Stimulated activated CD8-positive, alpha-beta memory T cell treated with anti-CD3 and anti-CD28 coated beads, Interleukin-7, amount 100 ng/mL, for 48 hours (primary cell): ENCODE measurements at places on chromosomes 4 and X.

GRCh38 chr4:154720618-154721267, 23.1 kb upstream of the LRAT start:
- DNase-seq, result no peak

- DNase-seq, result no peak
Measured at GRCh38 chrX:47613082-47613481, 6.6 kb downstream of the SYN1 start.

GRCh38 chr4:122576261-122577188, 44.3 kb downstream of the IL21 start:
- DNase-seq, result no peak

DNA sequence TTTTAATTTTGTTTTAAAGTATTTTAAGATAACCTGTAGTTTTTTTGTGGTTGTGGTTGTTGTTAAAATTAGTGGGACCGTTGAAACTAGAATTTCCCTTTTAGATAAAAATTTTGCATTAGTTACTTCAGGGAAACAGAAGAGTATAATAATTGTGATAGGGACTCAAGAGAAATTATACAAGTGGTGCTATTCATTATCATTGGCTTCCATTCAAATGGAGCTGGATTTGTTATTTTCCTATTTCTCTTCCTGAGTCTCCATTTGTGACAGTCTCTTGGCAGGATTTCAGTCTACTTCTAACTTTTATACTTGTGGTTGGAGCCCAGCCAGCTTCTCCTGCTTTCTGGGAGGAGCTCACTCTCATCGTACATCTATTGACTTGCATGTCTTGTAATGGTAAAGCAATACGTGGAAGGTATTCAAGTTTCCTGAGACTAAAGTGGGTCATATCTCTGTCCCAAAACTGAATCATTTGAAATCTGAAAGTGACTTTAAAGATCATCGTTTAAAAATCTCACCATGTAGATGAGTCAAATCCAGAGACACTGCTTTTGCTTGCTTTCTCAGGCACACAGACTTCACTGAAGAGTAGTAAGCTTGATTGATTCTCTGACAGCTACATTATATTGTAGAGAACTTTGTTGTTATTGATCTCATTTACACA, 155.8 kb downstream of the RPA4 start:
- DNase-seq, result no peak

- DNase-seq, result no peak
Measured at GRCh38 chrX:1592470-1593142, 1.2 kb downstream of the AKAP17A start.

DNA sequence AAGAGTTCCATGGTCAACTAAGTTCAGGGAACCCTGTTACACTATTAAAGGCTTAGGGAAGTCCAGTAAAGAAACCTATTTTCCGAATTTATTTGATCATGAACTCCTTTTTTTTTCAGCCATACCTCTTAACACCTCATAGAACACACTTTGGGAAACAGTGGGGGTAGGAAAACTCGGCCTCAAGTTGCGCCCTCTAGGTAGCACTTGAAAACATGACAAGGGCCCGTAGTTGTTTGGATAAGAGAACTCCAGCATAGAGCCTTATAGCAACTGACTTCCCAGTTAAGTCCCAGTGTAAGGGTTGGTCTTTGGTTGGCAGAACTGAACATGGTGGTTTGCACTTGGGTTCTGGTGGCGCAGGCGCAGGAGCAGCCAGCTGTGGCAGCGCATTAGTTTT, 14.4 kb downstream of the OGT start:
- DNase-seq, result no peak

DNA sequence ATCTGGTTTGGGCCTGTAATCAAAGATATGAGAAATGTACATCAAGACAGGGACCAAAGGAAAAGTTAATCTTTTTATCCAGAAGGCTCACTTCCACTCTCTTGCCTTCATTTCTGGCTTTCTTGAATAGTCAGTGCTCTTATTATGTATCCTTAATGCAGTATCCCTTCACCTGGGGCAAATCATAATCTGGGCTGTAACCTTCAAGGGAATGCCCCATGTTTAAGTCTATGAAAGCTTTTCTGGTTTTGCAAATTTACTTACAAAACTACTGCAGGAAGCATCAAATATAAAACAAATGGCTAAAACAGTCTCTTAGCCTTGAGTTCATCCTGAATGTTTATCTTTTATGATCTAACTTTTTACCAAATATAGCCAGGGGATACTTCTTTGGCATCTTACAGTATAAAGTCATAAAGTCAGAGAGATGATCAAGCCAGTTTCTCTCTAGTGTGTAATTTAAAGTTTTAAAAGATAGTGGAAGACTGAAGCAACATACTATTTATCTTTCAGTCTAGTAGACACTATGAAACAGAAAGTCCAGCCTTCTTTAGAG, 1214.8 kb downstream of the STIM2 start:
- no peak for DNase-seq

- DNase-seq, result no peak
Measured at GRCh38 chrX:150202641-150203247, 160.4 kb upstream of the MAMLD1 start.

- DNase-seq, result no peak
Measured at GRCh38 chr4:77028246-77028645, 47.5 kb downstream of the CCNI start.

GRCh38 chrX:68238568-68238967, 194.7 kb downstream of the OPHN1 start:
- DNase-seq, result no peak

DNA sequence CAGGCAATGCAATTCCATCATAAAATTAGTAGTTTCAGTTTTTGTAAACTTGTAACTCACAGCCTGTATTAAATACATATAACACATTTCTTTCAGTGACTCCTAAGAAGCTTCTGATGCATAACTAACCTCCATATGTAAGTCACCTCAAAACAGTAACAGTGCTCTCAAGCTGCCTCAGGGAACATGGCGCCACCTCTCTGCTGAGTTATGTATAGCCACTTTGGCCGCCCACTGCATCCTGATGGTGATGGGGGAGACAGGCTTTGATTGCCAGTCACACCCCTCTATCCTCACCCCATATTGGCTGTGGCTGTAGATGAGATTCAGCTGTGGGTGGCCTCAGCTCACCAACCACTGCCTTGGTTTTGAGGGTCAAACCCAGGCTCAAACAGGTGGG, 54.3 kb downstream of the LRBA start:
- peak; percentile 43 for DNase-seq

DNA sequence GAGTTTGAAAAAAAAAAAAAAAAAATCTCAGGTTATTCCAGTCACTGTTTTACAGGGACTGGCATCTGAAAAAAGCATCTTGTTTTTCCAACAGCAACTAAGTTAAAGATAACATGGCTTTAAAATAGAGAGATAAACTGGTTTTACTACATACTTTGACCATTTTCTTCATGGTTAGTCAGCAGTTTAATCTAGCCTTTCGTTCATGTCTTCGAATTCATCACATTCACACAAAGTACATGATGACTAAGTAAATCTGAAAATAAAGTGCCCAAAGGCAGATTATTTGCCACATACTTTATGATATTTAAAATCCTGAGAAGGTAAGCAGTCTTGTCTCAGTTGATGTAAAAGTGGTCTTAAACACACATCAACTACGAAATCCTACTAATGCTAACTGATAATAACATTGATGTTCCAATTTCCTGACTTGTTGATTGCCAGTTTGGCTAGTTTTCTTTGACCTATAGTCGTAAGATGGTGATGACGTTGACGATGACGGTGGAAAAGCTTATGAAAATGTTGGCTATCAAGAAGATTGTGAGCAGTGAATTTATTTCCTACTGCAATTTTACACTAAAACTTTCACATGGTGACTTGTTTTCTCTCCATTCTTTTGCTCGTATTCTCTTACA, 540.5 kb upstream of the BOD1L1 start:
- no peak for DNase-seq

DNA sequence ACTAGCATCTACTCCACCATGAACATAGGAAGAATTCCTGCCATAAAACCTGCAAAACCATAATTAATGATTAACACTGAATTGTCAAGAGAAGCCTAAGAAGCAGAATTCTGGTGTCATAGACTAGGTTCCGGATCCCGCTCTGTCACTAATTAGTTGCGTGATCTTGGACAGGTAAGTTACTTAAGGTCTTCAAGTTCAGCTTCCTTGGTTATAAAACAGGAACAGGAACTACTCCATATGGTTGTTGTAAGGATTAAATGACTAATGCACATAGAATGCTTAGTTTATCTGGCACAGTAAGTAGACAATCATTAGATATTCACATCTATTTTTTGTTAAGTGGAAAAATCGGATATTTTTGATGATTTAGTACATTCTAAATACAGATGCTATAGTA, 14.3 kb downstream of the G3BP2 start:
- no peak for DNase-seq

DNA sequence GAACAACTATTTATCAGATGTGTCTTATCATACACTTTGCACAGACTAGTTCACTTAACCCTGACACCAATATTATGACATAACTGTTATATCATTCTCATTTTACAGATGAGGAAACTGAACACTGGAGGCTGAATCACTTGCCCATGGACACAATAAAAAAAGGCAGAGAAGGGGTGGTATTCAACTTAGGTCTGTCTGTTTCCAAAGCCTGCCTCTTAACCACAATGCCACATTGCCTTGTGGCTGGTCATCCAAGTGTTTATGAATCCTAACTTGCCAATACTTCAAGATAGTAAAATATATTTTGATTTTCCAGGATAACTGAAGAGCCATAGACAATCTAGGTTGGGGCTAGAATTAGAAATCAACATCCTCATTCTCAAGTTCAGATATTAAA, 327.8 kb downstream of the NR3C2 start:
- DNase-seq, result no peak

DNA sequence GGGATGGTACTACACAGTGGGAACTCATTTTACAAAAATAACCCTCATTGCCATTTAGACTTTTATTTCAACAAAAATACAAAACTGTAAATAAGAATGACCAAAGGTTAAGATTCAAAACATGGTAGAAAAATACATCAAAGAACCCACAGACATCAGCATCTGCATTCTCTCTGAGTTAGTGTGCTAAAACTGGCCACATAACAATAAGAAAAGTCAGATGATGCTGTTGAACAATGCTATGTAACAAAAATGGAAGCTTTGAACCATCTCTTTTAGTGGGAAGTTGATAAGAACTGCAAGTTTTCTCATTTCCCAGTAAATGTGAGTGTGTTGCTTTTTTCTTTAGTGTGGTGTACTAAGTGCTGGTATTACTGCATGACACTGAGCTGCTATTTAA, 888.4 kb upstream of the EPHA5 start:
- DNase-seq, result no peak

- DNase-seq, result no peak
Measured at GRCh38 chrX:136192839-136193414, 45.6 kb downstream of the FHL1 start.

DNA sequence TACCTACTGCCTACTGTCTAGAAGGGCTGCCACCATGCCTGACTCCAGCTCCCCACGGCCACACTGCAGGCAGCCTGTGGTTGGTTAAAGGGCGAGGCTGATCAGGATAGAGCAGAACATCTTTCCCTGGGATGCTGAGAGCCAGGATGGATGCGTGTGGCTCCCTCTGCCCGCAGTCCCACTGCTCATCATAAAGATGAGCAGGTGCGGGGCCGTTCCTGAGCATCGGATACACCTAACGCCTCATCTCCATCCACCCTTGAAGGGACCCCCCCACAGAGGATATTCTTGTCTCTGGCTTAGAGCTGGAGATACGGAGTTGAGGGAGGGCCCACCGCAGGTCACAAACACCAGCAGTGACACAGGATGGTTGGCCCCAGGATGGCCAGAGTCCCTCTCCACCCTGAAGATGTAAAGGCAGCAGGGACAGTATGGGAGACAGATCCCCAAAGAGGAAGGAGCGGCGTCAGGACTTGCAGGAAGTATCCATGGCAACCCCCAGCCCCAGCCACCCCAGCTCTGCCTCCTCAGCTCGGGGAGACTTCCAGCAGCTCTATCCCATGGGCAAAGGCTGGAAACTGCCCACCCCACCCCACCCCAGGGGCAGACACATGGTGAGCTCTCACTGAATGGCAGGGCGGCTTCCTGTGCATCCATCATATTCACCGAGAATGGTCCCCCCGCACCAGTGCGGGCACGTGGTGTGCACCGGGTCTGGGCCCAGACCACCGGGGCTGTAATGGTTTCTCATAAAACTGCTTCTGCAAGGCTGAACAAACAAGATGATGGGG, 19.3 kb downstream of the PPP2R2C start:
- no peak for DNase-seq

GRCh38 chrX:130048686-130049222, 61.5 kb downstream of the ELF4 start:
- DNase-seq, result no peak

DNA sequence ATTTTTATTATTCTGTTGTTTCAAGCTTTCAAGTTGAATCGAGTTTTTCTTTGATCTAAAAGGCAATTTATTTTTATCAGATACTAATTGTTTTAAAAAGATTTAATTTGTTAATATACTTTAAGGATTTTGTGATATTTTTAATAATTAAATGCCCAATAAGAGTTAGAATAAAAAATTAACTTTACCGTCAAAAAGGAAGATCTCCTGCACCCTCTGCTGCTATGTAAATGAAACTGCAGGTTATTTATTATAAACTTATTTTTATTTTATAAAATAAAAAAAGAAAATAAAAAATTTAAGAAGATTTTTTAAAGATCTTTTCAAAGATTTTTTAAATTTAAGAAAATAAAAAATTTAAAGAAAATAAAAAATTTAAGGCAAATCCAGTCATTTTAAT, 166.1 kb downstream of the CCSER1 start:
- no peak for DNase-seq

DNA sequence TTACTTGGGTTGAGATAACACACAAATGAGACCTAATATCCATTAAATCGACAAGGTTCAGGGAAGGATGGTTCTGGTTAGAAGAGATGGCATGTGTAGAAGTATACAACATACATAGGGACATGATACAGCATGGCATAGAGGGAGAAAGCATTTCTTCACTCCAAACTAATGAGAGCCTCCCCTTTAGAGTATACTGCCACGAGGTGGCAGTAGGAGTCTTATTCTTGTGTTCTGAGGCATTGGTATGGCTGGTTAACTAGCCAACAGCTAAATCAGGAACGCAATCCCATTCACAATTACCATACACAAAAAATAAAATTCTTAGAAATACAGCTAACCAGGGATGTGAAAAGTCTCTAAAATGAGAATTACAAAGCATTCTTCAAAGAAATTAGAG, 29.1 kb upstream of the TRO start:
- no peak for DNase-seq

- DNase-seq, result no peak
Measured at GRCh38 chr4:4425696-4426095, 38.8 kb downstream of the NSG1 start.

GRCh38 chr4:6121276-6121850, 79.0 kb downstream of the JAKMIP1 start:
- no peak for DNase-seq

DNA sequence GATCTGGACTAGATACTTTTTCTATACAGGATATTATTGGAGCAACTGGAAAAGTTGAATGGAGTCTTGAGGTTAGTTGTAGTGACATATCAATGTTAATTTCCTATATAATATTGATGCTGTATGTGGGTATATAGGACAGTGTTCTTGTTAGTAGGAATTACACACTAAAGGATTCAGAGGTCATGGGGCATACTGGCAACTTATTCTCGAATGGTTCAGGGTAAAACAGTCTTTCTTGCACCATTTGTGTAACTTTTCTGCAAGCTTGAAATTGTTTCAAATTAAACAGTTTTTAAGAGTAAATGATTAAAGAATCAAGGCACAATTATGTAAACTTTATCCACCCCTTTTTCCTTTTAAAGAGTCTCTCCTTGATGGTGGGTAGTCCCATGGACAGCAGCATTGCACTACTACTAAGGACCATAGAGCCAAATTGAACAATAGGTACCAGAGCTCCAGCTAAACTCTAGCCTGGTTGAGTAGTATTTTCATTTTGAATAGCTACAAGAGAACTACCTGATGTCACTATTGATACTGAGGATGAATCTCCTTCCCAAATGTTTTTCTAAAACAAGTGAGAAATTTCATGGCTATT, 70.1 kb downstream of the DMP1 start:
- no peak for DNase-seq
